ENCODE measurements at places on chromosomes 16 and 17.
A peak's percentile ranks its signal among the peaks of the same experiment; 100 is the strongest.

GRCh38 chr17:75228305-75228704 is 22.8 kb downstream of the NUP85 start:
- DNase-seq, result peak; percentile 68

GRCh38 chr16:54280751-54281150 is 5.8 kb downstream of the IRX3 start:
- no peak for DNase-seq

DNA sequence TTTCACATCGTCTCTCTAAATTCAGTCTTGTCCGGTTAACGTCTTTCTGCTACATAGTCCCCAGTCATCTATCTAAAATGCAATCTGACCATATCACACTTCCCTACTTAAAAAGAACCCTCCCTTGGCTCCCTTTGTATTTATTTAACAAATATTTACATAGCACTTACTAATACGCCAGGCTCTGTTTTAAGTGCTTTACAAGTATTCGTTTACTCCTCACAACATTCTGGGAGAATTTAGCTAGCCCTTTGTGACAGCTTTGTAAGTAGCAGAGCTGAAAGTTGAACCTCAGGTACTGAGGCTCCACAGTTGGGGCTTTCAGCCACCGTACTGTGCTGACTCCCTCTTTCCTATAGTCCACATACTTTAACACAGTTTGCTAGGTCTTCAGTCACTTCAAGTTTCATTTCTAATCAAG is 9.2 kb downstream of the PAFAH1B1 start:
- DNase-seq, result no peak

DNA sequence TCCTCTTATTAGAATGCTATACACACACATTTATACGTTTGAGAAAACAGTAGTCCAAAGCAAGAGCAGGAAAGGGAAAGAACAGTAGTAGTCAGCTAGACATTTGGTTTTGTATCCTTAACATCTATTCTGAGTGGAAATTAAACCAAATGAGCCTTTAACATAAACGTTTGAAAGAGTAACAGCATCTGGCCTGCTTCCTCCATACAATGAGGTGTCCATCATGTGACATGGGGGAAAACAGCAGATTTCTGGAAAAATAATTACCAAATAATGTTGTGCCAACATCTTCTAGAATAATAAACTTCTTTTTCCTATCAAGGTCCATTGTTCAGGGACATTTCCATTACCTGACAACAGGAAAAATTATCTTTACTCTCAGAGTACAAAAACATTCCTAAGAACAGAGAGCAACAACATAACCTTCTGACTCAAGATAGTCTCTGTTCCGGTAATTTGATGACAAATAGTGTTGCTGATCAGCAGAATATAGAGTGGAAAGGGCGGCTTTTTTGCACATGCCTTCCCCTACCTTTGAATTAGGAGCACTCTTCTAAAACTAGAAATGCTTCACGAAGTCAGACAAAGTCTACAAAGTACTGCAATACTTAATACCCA is 20.2 kb downstream of the CYTH1 start:
- DNase-seq, result no peak

- DNase-seq, result peak; percentile 66
These were observed 50.8 kb downstream of the DNAH17 start for GRCh38 chr17:78526231-78527025.

GRCh38 chr16:64061621-64062020 is 1060.2 kb downstream of the CDH11 start:
- DNase-seq, result no peak

DNA sequence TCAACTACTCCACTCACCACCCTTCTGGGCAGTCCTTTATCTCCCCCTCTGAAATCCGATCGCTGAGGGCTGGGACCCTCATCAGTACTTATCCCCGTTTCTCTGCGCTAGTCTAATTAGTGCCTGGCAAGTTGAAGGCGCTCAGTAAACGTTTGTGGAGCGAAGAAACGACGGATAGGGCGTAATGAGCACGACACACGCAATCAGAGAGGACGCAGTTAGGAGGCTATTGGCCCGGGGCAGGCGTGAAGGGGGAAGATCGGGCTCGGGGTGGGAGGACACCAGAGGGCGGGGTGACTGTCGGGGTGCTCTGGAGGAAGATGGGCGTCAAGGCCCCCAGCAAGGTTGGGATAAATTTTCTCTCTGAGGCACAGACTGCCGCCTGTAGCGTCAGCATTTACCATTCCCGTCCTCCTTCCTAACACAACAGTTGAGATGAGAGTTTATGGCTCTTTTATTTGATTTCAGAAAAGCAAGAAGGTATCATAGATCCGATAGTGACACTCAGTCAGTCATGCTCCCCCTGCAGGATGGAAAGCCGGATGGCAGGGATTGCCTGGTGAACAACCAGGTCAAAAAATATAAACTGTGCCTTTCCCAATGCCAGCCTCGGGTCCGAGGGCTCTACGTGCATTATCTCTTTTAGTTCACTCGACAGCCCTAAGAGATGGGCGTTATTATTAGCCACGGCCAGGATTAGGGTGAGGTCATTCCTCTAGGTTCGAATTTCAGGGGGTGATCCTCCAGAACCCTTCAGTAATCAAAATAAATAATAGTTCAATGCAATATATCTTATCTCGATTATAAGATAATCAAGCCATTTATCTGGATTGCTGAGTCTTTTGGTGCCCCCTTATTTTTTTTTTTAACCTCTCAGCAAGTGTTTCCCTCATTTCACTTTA is 9.5 kb upstream of the ARL4D start:
- DNase-seq, result peak; percentile 92

DNA sequence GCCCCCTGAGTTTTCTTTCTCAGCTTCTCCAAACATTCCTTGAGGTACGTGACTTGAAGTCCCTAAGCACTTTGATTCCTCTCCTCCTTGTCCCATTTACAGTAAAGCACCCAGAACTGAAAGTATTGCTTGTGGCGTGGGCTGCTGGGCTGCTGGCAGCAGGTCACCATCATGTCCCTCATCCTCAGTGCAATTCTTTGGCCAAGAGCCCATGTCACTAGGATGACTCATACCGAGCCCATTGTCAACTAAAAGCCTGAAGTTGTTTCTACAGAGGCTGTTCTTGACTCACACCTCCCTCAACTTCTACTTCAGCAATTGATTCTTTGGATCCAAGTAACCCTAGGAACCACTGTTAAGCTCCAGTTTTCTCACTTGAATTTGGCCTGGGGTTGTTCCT is 54.3 kb downstream of the KPNA2 start:
- peak; percentile 72 for DNase-seq

DNA sequence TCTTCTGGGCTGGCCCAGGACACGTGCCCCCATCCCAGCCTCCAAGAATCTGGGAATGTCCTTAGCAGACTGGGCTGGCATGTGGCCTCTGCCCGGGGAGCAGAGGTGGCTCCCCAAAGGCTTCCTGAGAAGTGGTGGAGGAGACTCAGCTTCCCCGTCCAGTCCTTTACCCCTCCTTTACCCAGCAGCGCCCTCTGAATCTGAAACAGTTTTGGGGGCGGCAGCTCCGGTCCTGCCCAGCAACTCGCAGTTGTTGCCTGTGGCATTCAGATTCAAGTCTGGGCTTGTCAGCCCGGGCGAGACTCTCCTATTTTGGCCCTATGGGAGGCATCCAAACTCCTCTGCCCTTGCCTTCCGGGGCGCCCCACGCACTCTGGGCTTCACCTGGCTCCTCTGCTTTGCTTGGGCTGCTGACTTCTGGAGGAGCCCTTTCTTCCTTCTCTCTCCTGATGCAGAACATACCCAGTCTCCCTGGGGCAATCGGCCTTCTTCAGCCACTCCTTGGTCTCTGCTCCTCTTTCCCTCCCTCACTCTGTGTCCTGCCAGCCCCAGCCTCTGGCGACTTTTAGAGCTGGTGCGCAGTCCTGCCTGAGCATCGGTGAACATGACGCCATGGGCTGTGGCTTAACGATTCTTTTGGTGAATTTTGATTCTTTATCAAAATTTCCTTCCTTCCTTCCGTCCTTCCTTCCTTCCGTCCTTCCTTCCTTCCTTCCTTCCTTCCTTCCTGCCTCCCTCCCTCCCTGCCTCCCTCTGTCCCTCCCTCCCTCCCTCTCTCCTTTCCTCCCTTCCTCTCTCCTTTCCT is 55.2 kb downstream of the CMIP start:
- no peak for DNase-seq

DNA sequence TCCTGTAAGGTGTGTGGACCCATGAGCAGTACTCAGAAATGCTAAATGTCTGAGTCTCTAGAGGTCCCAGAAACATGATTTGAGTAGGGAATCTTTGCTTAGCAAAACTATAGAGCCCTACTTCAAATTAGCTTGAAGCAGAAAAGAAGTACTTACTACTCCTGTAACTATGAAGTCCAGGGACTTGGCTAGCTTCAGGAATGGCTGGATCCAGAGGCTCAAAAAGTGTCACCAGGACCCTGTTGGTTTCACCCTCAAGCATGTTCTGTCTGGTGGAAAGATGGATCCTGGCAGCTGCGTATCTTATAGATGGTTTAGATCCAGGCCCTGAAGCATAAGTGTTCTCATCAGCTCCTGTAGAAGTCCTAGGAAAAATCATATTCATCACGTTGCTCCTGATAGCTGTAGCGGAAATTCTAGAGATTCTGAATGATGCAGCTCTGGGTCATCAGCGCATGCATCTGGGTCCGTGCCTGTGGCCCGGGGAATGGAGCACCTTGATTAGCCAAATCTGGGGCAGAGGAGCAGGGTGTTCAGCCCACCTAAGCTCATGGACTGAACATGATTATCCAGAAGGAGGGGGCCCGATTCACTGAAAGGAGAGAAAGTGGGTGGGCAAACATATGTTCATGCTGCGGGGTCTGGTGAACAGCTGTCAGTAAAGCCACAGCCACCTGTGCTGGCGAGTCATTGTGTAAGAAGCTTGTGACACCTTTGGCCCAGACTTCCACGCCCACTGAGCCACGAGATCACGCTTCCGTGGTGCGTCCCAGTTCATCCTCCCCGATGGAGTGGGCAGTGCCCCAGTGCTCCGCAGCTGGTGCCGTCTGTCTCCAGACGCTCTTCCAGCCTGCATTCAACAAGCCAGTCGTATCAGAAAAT is 260.6 kb downstream of the CPPED1 start:
- DNase-seq, result no peak

All from upper lobe of right lung (tissue), 1 donor.